ENCODE measurements at places on chromosomes 2 and 18. TPM values are rescaled to one million over a fixed set of nuclear protein-coding genes. Genes with fewer than 3 reads are reported as not detected.

ADAM23 gene
- total RNA-seq: 9.5 TPM

CCDC88A gene
- 61.2 TPM for total RNA-seq

DNA sequence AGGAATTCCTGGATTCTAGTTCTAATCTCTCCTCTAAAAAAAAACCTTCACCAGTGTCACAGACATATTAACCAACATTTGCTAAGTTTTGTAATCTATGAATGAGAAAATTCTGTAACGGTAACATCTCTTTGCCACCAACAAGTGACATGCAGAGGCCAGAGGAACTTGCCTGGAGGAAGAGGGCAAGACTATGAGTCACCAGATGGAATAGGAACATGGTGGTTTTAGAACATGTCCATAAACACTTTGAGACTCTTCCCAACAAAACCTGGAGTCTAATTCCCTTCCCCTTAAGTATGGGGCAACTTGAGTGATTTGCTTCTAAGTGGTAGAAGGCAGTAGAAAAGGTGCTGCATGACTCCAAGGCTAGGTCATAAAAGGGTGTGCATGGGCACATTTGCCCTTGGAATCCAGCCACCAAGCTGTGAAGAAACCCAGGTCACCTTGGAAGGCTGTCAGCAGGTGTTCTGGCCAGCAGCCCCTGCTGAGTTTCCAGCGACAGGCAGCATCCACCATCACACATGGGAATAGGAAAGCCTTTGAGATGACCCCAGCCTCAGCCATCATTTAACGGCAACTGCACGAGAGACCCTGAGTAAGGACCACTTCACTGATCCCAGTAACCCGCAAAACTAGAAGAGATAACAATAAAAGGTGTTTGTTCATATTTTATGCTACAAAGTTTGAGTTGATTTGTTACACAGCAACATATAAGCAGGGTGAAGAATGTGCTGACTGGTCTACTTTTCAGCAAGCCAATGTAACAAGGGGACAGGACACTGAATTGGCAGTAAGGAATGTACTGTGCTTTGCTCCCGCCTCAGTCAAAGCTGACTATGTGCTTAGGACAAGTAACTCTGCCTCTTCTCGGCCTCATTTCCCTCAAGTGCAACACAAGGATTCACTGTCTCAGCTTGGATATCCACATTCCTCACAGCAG lies 90.6 kb downstream of the SKA1 start:
- no peak for DNase-seq

REEP1 gene
- under 0.01 TPM for total RNA-seq

GRCh38 chr2:159151198-159152127 lies 135.0 kb downstream of the WDSUB1 start:
- DNase-seq: no peak

Data from fibroblast of villous mesenchyme (primary cell).